ENCODE measurements at places on chromosomes 5 and 9. TPM values are rescaled to one million over a fixed set of nuclear protein-coding genes. Genes with fewer than 3 reads are reported as not detected.

DNA sequence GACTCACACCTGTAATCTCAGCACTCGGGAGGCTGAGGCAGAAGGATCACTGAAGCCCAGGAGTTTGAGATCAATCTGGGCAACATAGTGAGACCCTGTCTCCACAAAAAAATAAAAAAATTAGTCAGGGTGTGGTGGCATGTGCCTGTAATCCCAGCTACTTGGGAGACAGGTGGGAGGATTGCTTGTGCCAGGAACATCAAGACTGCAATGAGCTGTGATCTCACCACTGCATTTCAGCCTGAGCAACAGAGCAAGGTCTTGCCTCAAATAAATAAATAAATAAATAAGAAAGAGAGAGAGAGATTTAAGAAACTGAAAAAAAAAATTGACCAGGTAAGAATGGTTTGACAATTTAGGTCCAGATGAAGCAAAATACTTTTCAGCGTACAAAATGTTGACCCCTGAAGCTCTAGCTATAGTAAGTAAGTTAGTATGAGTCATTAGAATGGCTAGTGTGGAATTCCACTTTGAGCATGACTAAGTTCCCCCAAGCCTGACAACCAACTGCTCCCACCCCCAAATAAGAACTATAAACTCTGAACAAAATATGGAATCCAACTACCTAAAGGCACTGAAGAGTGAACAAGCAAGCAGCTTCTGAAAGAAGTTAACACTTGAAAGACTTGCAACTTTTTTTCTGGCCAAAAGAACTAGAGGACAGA lies 217.8 kb upstream of the TLE4 start:
- DNase-seq: no peak
- no peaks in the 10 kb centered on the region for H3K27me3 ChIP-seq
- no peaks in the 10 kb centered on the region for H3K36me3 ChIP-seq
- no peak overlapping the region for H3K27ac ChIP-seq
- H3K4me3 ChIP-seq: no peak overlapping the region

DNA sequence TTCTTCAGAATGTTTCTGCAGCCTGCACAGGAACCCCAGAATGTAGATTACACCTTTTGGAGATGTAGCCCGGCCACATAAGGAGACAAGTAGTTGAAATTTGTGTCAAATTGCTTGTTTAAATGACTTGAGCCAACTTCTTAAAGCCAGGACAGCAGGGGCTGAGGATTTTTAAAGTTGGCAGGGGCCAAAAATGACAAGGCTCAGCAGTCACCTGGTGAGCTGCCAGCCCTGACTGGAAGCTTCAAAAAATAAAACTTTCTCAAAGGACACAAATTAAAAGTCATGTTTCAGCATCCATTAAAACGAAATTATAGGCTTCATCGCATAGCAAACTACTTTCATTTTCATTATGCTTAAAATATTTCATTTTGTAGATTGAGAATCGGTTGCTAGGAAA lies 340.3 kb upstream of the WWC1 start:
- no peak overlapping the region for H3K4me3 ChIP-seq
- H3K27ac ChIP-seq: no peak overlapping the region
- DNase-seq: peak; percentile 13
- no peaks in the 10 kb centered on the region for H3K27me3 ChIP-seq
- no peaks in the 10 kb centered on the region for H3K36me3 ChIP-seq

- H3K4me1 ChIP-seq: peaks cover 4% of the 10 kb centered on the region
- H3K36me3 ChIP-seq: no peaks in the 10 kb centered on the region
- H3K27ac ChIP-seq: peak overlapping the region; percentile 99
These were observed 813 bp downstream of the HNRNPK start for GRCh38 chr9:83978992-83979811.

Gene NAA35
- 17.9 TPM for total RNA-seq

Gene FAM153A
- 3.7 TPM for total RNA-seq
